NCI-H2029 treated with DMSO at 0.1 percent for 48 hours (cell line): ENCODE measurements at places on chromosomes 16 and 17.

GRCh38 chr16:68835970-68836369 is 7.4 kb upstream of the TANGO6 start:
- no peak for DNase-seq

DNA sequence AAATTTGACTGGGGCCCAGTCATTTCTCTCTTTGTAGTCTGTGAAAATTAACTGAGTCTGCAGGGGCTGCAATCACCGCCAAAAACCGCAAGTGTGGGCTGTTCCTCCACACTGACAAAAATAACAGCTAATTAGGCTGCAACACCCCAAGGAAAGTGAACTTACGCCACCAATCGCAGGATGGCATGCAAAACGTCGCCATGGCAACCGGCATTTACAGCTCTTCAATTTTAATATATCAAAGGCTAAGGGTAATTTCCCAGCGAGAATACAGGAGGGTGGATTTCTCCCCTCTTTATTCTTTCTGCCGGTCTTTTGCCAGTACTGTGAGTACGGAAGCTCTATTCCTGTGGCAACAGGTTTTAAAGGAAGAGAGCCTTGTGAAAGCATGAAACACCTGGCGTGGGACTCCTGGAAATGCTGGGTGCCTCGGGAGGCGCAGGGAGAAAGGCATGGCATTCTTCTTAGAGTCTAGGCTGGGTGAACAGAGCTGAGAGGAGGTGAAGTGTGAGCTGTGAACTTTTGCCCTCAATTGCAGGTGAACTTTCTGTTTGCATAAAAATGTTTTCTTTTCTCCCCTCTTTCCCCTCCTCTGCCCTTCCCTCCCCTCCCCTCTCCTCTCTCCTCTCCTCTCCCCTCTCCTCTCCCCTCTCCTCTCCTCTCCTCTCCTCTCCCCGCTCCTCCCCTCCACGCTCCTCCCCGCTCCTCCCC is 399.7 kb downstream of the XYLT1 start:
- peak; percentile 25 for DNase-seq

DNA sequence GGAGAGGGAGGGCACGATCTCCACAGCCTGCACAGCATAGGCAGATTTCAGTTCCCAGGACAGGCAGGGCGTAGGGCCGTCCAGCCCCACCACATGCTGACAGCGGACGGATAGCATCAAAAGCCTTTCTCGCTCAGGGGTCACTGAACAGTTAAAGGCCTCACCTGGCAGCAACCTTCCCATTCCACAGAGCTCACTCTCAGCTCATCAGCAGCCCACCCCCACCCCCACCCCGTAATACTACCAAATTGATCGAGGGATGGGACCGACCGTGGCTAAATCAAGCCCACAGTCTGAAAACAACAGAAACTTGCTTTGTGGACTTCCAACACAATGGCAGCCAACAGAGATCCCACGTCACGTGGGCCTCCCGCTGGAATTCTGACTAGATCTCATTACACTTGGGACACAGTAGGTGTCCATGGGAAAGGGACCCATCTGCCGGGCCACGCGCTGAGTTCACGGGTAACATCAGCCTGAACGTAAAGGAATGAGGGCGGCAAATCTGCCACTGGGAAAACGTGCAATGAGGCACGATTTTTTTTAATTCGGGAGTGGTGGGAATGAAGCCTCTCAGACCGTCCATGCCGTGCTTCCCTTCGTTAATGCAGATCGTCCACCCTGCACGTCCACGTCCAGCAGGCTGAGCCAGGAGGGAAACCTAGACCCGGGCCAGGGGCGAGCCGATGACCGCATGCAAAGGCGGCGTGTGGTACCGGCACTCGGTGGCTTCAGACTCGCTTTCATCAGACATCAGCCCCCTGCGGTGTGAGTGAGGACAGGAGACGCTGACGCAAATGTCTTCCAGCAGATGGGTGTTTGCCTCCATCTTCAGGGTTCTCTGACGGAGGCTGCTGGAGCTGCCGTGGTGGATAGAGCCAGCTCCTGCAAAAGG is 92.1 kb downstream of the TBC1D16 start:
- no peak for DNase-seq

DNA sequence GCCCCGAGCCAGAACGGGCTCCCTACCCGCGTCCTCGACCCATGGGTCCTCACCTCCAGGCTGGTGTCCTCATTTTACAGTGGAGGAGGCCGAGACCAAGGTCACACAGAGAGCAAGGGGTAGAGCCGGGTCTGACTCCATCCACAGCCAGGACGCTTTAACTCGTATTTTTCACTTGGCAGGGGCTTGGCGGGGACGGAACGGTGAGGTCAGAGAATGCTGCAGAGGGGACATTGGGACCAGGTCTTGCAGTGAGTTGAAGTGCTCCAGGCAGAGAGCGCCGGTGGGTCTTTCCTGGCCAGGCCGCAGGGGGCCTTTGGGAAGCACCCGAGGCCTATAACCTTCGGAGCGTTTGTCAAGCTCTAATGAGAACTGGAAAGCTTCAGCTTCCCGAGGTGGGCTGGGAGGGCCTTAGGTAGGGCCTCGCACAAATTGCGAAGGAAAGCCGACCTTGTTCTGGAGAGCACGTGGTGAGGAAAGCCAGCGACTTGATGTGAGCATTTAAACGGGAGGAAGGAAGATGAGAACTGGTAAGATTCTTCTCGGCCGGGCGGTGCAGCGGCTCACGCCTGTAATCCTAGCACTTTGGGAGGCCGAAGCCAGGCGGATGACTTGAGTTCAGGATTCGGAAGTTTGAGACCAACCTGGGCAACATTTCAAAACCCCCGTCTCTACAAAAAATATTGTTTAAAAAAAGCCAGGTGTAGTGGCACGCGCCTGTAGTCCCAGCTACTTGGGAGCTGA is 908 bp upstream of the CLUH start:
- no peak for DNase-seq
